Non-pigmented ciliary epithelial cell (primary cell): ENCODE measurements at places on chromosomes 1 and 21.

- no peak for DNase-seq
Observed at GRCh38 chr1:227808566-227808965, 6.9 kb upstream of the PRSS38 start.

DNA sequence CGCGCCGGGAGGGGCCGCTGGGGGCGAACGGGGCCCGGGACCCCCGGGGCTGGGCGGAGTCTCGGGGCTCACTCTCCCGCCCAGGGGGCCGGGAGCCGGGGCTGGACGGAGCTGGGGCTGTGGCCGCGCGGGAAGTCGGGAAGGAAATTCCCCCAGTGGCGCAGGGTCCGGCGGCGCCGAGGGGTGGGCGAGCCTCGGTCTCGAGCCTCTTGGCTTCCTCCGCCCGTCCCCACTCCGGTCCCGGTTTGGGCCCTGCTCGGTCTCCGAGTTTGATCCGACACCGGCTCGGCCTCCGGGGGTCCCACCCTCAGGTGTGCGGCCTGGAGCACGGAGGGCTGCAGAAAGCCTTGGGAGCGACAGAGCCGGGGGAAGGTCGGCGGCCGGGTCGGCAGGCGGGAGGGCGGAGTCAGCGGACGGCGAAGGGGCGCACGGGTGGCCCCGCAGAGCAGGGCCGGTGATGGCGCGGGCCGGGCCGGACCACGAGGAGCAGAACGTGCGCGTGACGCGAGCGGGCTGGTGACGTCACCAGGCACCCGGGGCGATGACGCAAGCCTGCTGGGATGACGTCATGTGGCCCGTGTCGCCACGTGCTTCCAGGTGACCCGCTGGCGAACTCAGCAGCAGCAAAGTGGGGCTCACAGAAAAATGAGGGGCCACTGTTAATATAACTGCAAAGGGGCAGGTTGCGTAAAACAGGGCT lies 610 bp upstream of the HES4 start:
- no peak for DNase-seq

DNA sequence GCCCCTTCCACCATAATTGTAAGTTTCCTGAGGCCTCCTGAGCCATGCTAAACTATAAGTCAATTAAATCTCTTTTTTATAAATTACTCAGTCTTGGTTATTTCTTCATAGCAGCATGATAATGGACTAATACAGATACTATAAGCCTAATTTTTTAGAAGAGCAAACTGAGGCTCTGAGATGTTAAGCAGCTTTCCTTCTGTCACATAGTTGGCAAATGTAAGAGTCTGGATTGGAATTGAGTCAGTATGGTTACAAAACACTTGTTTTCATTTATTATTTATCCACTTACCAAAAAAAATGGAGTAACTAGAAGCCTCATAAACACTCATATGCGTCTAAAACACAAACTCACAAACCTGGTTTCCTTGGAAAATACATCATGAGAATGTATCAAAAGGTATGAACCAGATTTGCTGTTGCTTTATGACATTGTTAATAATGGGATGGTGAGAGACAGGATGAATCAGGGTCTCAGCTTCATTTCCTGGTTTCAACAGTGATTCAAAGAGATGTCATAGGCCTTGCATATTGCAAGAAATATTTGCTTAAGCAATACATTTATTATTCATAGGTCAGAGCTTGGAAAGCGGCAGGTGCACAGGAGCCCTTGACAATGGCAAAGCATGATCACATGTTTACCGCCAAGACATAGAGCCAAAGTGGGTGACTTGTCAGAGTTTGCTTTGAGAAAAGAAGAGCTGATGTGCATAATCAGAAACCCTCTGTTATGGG lies 221.5 kb downstream of the GRIK1 start:
- no peak for DNase-seq

DNA sequence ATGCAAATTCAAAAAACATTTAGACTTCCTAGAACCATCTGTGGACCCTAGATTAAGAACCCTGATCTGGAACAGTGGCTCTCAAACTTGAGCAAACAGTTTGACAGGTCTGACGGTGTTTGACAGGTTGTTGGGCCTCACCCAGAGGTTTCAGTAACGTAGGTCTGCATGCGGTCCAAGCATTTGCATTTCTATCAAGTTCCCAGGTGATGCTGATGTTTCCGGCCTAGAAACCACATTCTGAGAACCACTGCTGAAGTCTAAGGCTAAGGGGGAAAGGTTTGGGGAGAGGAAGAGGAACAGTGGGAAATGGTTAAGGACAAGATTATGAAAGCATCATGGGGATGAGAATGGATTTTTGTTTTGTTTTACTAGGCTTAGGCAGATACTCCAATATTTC lies 48.6 kb downstream of the MDM4 start:
- no peak for DNase-seq

DNA sequence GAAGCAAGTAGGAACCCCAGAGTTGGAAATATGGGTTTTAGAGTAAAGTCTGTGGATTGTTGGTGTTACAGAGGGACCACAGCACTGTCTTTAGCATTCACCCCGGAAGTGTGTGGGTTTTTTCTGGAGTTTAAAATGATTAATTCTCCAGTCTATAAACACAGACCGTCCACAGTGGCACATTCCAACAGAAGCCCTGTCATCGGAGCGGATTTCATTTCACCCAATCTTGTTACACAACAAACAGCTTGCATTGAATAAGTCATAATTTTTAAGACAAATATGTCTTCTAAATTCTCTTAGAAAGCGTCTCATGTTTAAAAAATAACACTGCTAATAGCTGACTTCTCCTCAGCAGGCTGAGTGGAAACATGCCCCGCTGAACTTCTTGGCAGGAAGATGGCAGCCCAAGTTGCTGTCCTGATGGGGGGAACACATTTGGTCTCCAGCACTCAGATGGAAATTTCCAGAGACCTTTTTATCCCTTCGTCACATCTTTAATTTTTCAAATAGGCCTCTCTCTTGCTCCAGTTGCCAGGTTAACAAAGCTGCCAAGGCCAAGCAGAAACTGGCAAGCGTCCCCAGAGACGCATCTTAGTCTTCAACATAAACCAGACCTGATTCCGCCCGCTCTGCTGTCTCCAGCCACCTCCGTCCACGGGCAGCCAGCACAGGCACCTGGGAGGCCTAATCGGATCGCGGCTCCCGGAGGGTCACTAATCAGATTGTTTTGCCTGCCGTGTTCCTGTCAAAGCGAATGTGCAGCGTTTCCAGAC lies 28.8 kb upstream of the SLC19A1 start:
- no peak for DNase-seq

GRCh38 chr1:100834777-100835660 lies 59.6 kb downstream of the EXTL2 start:
- no peak for DNase-seq

GRCh38 chr1:205450448-205450847 lies 5.4 kb downstream of the BLACAT1 start:
- DNase-seq = no peak

DNA sequence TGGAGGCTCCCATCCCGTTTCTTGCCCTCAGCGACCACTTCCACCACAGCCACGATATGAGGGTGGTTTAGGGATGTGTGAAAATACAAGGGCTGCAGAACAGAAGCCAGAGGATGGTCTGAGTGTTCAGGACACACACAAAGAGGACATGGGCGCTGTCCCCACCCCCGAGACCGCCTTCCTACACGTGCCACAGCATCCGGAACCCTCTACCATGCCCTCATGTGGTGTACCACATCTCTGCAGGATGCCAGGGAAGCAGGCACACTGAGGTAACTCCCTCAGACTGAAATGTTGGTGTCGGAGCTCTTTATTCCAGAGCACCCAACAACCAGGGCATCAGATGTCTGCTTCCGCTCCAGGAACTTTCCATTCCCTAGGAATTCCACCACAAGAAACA lies 23.1 kb downstream of the NPHP4 start:
- DNase-seq = no peak

GRCh38 chr1:53763911-53764310 lies 24.9 kb upstream of the GLIS1 start:
- no peak for DNase-seq

GRCh38 chr1:100851726-100852125 lies 42.9 kb downstream of the EXTL2 start:
- no peak for DNase-seq

DNA sequence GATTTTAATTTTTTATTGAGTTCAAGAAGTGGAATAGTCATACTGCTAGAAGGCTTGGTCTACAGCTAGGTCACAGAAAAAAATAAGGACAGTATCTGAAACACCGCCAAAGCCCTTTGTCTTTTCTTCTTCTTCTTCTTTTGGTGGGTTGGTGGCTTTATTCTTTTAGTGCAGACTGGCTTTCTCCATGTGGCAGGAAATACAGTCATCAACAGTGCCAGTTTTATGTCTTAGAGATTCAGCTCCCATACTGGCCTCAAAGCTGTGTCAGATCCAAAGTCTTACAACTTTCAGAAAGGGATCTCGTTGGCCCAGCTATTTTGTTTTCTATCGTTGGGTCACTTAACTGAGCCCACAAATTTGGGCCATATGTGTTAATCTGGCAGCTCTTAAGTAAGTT lies 58.2 kb downstream of the FNBP1L start:
- DNase-seq = no peak

GRCh38 chr1:51349862-51350261 lies 19.5 kb upstream of the TTC39A start:
- DNase-seq = no peak
